ENCODE measurements at places on chromosomes 3 and 15.

GRCh38 chr3:119125342-119125741 is 20.6 kb upstream of the TEX55 start:
- no peak for DNase-seq

GRCh38 chr3:86175593-86176444 is 815.1 kb downstream of the VGLL3 start:
- DNase-seq, result no peak

GRCh38 chr3:161489395-161489794 is 7.2 kb upstream of the OTOL1 start:
- no peak for DNase-seq

DNA sequence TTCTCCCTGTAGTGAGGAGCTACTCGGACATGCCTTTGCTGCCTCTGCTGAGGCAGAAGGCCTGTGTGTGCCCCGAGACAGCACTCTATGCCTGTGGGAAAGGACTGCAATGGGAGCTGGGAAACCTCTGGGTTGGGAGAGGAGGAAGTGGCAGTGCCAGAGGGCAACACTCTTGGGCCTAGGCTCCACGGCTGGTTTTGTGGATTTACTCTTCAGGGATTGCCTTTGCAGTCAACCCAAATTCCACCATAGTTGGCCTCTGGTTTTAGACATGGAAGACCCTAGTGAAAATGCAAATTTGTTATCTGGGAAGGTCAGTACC is 46.8 kb downstream of the ITGA11 start:
- no peak for DNase-seq

DNA sequence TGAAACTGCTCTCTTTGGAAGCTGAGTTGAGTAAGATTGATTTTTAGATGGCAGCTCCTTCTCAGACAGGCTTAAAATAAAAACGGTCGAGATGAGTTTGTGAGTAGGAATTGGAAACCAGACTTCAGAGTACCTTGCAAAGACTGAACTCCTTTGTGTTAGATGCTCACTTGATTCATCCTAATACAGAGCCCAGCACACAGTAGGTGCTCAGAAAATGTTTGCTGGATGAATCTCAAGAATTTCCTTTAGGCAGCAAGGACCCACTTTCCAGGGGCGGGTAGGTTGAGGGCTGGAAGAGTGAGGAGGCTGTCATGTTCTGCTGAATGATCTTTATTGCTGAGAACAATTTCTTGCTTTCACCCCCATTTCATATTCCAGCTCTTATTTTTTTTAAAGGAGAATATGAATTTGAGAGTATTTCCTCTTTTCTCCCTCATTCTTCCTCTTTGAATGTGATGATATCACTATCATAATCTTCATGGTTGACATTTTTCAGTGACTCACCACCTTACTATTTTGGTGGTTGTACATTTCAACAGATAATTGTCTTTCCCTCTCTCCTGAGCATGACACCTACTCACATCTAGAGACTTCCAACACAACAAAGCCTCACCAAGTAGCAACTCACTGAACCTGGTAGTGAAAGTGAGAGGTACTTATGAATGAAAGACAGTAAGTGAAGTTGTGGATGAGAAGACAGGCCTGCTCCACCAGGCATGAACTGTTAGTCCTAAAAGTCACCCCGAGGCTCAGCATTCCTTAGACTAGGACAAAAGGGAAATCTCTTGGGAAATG is 113.3 kb downstream of the PDCD6IP start:
- peak; percentile 31 for DNase-seq

- no peak for DNase-seq
These were observed 25.6 kb downstream of the ALPK3 start for GRCh38 chr15:84842781-84843180.

DNA sequence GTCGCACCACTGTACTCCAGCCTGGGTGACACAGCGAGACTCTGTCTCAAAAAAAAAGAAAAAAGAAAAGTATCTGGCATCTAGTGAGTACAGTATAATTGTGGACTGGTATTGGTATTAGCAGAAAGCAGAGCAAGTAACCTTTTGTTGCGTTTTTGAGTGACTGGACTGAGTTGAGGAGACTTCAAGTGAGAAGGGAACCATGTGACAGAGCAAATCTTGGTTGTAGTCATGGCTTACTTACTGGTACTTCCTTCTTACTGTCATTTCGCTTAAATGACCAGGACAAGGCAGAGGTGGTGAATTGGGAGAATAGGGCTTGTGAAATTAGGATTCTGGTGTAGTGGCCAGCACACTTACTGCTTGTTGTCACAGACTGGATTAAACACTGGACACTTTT is 20.6 kb downstream of the RTF1 start:
- no peak for DNase-seq

DNA sequence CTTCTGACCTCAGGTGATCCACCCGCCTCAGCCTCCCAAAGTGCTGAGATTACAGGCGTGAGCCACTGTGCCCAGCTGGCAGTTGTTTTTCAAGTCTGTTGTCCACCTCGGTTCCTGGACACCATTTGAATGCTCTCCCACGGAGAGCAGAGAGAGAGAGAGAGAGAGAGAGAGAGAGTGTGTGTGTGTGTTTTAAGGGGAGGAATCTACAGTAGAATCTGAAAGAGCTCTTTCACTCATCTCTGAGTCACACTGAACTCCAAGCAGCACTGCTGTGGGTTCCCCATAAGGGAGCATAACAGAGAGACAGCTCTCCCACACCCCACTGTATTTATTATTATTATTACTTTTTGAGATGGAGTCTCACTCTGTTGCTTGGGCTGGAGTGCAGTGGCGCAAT is 156.6 kb downstream of the RPLP1 start:
- peak; percentile 54 for DNase-seq

- no peak for DNase-seq
These were observed 39.2 kb upstream of the BCL2A1 start for GRCh38 chr15:80010131-80010673.

DNA sequence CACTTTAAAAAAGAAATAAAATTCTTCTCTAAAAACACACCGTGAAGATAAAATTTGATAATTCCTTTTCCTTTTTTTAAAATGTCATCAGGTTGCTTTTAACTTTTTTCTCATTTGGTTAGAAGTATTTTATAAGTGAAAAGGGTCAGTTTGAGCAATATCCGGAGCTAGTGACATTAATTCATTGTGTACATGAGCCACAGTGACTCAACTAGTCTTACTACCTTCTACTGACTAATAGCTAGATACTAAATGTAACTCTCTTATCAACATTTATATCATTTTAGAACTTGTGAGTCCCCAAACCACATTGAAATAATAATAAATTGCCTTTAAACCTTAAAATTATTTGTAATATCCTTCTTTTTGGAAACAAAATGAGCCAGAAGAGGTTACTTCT is 101.2 kb upstream of the ZBTB20 start:
- DNase-seq, result no peak

DNA sequence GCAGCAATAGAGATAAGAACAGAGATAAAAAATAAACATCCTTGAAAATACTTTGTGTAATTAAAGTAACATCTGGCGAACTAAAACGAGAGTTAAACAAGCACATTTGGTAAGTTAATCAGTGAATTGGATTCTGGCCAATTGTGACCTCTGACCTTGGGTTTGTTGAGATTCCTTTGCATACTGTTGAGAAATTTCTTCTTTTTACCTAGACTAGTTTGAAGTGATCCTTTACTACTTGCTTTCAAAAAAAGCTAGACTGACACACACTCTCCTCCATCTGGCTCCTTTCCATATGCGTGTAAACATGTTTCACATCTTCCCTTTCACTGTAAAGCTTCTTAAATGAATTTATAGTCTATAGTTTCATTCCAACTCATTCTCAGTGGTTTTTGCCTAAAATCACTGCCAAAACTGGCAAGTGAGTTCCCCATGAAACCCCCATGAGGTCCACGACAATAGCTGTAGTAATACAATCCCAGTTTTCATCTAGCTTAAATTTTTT is 17.3 kb upstream of the GBE1 start:
- DNase-seq, result no peak

- DNase-seq, result no peak
These were observed 72.9 kb downstream of the GLDN start for GRCh38 chr15:51414256-51414860.

DNA sequence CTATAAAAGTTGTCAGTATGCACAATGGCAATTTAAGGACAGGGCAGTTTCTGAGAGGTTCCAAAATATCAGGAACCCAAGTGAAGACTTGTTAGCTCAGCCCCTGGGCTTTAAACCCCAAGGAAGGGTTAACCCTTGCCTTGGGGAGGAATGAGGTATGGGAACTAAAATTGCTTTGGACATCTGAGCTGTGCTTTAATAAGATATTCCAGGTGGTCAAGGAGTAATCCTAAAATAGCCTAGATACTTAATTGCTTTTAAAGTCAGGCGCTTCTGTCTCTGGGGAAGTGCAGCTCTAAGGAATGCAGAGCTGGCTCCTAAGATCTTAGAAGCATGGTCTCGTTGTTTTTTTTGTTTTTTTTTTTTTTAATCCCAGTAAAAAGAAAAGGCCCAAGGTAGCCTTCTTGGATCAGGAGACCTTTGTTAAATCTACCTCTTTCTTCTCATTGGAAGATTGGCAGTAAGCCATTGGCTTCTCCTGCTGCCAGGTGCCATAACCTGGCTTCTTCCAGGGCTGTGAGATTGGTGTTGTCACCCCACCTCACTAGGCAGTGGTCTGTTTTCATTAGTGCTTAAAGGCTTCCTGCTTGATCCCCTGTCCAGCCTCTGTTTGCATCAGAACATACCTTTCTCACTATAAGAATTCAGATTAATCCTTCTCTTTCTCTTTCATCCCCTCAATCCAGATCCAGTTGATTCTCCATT is 24.5 kb downstream of the ARID3B start:
- no peak for DNase-seq

- DNase-seq, result no peak
These were observed 8.8 kb downstream of the GPR87 start for GRCh38 chr3:151307583-151308488.

- DNase-seq, result peak; percentile 28
These were observed 82.5 kb downstream of the PEX5L start for GRCh38 chr3:179953993-179954870.

GRCh38 chr3:10983219-10983916 is 9.2 kb upstream of the SLC6A1 start:
- DNase-seq, result peak; percentile 35

DNA sequence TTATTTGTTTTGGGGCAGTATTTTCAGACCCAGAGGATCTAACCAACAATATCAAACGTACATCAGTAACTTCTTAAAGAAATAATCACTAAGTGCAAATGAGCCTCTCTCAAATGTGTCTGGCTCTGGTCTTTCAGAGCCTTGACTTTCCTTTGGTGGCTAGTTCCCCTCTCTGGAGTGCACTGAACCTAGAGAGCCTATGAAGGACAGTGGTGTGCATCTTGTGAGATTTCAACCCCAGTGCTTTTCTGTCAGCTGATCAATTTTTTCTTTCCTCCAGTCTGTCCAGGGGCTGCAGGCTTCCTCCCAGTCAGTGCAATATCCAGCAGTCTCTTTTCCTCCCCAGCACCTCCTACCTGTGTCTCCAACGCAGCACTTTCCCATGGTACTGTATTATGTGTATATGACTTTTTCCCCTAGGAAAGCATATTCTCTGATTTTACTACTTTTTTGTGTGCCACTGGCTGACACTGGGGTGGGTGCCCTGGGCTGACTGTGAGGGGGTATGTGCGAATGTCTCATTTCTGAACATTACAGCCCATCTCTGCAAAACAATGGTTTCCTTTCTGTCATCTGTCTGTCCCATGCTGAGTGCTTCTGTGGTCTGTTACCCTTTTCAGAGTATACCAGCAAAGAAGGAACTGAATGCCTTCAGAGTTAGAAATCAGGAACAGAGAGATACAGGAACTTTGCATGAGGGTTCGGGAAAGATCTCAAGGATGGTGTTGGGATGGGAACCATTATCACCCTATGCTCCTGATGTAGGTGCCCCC is 98.8 kb downstream of the ARPP21 start:
- DNase-seq, result no peak

- no peak for DNase-seq
These were observed 229.3 kb downstream of the OCA2 start for GRCh38 chr15:27869697-27870281.

DNA sequence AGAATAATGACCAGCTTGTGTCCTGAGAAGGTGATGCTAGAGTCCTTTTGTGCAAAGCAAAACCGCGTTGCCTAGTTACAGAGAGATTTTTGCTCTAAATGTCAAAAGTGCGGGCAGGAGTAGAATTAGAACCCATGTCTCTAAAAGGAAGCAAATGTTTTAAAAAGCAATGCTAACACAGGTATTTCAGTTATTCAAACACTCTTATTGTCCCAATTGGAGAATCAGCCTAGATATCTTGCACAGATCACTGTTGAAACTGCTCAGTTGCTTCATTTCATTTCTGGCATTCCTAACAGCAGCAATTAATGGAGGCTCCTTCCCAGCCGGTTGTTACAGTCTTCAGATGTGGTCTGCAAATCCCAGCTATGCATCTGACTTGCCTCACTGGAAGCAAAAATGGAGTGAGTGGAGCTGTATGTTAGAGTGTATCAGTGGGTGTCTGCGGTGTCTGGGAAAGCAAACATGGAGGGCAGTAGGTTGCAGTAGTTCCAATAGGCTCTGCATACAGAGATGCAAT is 55.6 kb upstream of the SEMA6D start:
- no peak for DNase-seq

GRCh38 chr3:23981136-23981535 is 36.0 kb downstream of the NR1D2 start:
- DNase-seq, result no peak

DNA sequence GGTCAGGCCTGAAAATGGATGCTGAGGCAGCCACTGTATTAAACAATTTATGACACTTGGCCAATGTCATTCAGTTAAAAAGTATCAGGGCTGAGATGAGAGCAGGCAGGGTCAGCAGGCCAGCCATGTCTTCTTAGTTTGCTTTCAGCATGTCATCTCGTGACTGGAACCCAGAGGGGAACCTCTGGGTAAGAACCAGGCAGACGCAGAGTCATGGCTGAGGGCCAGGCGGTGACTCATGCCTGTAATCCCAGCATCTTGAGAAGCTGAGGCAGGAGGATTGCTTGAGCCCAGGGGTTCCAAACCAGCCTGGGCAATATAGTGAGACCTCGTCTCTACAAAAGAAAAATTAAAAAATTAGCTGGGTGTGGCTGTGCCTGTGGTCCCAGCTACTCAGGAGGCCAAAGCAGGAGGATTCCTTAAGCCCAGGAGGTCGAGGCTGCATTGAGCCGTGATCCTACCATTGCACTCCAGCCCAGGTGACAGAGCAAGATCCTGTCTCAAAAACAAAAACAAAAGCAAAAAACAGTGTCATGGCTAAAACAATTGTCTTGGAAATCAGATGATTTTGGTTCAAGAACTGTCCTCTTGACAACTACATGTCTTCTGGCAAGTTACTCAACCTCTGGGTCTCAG is 11.7 kb downstream of the BCL2L10 start:
- peak; percentile 34 for DNase-seq

DNA sequence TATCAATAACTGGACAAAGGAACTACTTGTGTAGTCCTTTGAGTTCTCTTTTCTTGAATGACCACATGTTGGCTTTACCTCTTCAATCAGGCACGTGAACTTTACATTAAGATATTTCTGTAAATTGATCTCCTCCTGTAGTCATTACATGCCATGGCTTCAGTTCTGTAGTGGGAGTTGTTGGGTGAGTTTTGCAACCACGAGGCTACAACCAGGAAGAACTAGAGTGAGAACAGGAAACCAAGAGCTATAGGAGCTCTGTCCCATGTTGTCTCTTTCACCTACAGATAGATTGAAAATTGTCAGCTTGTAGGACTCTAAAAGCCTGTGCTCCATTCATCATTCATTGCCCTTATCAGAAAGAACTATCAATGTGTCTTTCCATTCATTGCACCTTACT is 2.0 kb downstream of the RSRC1 start:
- no peak for DNase-seq
